ENCODE measurements at places on chromosomes 5 and 9.

DNA sequence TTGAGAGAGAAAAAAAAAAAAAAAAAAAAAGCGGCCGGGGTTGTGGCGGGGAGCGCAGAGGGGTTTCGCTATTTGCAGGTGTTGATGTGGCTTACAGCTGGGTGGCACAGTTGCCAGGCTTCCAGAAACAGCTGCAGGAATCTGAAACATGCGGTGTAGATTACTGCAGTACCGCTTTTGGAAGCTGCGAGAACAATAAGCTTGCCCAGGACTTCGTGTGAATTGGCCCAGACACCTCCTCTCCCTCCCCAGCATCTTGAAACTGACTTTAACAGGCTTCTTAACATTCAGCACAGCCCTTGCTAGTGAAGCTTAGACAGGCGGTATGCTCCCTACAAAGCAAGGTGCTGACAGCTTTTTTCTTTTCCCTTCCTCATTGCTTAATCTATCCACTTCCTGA, 104.0 kb downstream of the ATP10B start:
- no peak for DNase-seq

GRCh38 chr9:106503759-106504158, 359.2 kb upstream of the ZNF462 start:
- no peak for DNase-seq

DNA sequence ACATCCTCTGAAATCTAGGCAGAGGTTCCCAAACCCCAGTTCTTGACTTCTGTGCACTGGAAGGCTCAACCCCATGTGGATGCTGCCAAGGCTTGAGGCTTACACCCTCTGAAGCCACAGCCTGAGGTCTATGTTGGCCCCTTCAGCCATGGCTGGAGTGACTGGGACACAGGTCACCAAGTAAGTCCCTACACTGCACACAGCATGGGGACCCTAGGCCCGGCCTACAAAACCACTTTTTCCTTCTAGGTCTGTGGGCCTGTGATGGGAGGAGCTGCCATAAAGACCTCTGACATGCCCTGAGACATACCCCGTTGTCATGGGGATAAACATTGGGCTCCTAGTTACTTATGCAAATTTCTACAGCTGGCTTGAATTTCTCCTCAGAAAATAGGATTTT, 418.8 kb upstream of the CCNH start:
- DNase-seq = no peak

DNA sequence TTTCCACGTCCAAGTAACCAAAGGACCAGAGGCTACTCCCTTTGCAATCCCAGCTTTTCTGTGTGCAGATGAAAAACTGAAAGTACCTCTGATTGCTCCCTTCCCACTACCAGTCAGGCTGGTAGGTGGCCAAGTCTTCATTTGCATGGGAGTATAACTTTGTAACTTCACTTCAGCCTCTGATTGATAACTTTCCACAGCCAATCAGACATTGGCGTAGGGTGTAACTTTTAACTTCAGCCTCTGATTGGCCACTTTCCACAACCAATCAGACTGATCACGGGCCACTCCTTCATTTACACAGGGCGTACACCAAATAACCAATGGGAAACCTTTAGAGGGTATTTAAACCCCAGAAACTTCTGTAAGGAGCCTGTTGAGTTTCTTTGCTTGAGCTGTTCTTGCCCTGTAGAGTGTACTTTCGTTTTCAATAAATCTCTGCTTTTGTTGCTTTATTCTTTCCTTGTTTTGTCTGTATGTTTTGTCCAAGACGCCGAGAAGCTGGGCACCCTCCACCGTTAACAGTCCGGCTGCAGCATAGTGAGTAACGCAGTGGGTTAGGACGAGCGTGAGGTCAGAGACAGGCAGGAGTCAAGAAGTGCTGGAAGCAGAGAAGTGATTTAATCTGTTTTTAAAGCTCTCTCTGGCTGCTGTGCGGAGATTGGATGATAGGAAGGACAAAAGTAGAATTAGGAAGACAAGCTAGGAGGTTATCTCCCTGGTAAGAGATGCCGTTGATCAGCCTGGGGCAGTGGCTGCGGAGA, 3.5 kb upstream of the EXOSC2 start:
- DNase-seq = peak; percentile 71

DNA sequence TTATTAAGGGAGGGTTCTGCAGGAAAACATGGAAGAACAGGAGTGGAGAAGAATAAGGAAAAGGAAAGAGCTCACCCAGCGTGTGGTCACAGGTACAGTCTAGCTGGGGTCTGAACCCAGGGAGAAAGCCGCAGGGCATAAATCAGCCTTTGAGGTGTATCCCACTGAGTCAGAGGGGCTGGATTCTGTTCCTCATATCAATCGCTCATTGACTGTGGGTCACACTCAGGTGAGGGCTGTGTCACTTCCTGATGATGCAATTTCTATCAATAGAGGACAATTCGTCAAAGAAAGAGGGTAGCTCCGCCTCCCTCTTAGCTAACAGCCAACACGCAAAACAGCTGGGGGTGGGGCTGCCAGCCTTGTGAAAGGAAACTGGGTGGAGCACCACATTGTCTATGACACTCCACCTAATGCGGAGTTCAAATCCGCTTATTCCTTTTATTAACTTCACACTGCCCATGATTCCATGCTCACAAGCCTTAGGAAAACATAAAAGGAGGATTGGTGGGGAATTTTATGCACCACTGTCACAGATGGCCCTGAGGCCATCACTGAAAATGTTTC, 176.2 kb downstream of the ICE1 start:
- DNase-seq = no peak

GRCh38 chr5:42500003-42500599, 76.9 kb downstream of the GHR start:
- DNase-seq = no peak
